ENCODE measurements at places on chromosomes 7 and 10.
A peak's percentile ranks its signal among the peaks of the same experiment; 100 is the strongest.

DNA sequence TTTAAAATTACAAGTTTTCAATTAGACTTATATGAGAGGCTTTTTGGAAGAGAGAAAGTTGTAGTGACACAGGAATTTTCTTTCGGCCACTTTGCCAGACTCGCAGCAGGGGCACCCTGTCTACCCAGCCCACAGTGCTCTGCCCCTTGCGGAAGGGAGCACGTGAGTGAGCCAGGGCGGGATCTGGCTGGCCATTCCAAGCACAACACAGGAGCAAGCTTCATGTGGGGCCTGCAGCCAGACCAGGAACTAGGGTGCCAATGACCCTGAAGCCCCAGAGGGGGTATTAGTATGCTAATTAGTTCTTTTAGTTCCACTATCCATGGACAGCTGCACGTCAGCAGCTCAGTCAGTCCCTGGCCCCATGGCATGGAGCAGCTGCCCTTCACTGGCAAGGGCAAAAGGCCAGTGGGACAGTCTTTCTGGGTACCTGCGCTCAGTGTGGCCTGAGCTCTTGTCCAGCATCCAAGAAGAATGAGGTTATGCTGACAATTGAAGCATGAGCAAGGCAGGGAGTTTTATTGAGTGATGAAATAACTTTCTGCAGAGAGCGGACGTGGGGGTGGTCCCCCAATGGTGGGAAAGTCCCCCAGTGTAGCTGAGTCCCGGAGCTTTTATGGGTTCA is 251.1 kb upstream of the CSTF2T start:
- no peak for DNase-seq

GRCh38 chr10:5047912-5048628 is 44.4 kb upstream of the AKR1C2 start:
- peak; percentile 25 for DNase-seq

- DNase-seq = no peak
These were observed 69.2 kb upstream of the INSIG1 start for GRCh38 chr7:155228459-155228845.

- no peak for DNase-seq
These were observed 33.3 kb upstream of the SH2B2 start for GRCh38 chr7:102253066-102253972.

- DNase-seq = no peak
These were observed 1.8 kb downstream of the GOLGA7B start for GRCh38 chr10:97851341-97852001.
